Neural crest cell (in vitro differentiated cells): ENCODE measurements at places on chromosomes 3 and 15. TPM values are rescaled to one million over a fixed set of nuclear protein-coding genes. Genes with fewer than 3 reads are reported as not detected.

DNA sequence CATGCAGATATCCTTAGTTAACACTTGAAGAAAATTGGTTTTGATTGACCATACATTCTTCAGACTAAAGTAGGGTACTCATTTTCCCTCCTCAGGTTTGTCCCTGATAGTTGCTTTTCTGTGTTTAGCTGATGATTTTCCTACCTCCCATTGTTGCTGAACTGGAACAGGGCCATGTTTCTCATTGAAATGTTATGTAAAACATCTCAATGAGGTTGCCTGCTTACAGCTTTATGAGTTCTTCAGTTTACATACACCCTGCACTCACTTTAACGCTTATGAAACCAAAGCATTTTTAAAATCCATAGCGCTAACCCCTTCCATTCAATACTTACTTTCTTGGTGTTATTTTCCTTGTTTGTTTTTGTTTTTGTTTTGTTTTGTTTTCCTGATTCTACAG lies 61.9 kb downstream of the HMG20A start:
- no peak overlapping the region for H3K27ac ChIP-seq
- no peaks in the 10 kb centered on the region for H3K27me3 ChIP-seq
- no peaks in the 10 kb centered on the region for H3K4me1 ChIP-seq

DNA sequence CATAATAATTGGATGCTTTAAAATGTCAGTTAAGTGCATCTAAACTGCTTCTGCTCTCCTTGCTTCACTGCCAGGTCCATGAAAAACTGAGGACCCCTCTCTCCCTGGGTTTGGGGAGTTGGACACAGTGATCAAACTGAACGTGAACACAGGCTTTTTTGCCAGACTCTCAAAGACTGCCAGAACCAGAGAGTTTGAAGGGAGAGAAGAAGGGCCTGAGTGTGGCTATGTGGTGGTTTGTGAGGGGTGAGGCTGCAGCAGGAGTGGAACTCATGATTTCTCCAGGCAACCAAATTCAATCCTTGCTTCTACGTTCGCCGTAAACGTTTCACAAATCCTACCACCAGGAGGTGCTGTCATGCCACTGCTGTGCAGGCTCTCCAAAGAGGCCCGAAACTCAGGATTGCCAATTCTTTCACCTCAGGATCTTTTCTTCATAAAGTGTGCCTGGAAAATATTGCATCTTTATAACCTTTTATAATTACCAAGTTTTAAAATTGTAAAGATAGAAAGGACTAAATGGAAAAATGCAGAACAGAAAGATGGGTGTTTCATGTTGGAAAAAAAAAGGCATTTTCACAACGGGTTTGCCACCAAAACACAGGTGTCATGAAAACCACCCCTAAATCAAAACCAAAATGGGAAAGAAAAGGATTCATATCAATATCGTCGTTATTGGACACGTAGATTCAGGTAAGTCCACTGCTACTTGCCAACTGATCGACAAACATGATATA lies 19.7 kb downstream of the TM4SF4 start:
- no peak overlapping the region for H3K27ac ChIP-seq
- H3K27me3 ChIP-seq, result peaks cover 26% of the 10 kb centered on the region
- no peak overlapping the region for H3K4me3 ChIP-seq

SLC6A1 gene
- total RNA-seq, result 0.42 and 0.45 TPM in 2 replicates

ALG3 gene
- total RNA-seq, result 32.0 and 35.5 TPM in 2 replicates

CRYBG3 gene
- total RNA-seq, result 6.5 and 7.3 TPM in 2 replicates
